SK-N-SH (cell line): ENCODE measurements at places on chromosomes 1 and 21. TPM values are rescaled to one million over a fixed set of nuclear protein-coding genes. Genes with fewer than 3 reads are reported as not detected.

C1orf105 gene
- not detected in 2 replicates for polyA plus RNA-seq

RBM34 gene
- polyA plus RNA-seq, result 33.9 and 39.9 TPM in 2 replicates

DNA sequence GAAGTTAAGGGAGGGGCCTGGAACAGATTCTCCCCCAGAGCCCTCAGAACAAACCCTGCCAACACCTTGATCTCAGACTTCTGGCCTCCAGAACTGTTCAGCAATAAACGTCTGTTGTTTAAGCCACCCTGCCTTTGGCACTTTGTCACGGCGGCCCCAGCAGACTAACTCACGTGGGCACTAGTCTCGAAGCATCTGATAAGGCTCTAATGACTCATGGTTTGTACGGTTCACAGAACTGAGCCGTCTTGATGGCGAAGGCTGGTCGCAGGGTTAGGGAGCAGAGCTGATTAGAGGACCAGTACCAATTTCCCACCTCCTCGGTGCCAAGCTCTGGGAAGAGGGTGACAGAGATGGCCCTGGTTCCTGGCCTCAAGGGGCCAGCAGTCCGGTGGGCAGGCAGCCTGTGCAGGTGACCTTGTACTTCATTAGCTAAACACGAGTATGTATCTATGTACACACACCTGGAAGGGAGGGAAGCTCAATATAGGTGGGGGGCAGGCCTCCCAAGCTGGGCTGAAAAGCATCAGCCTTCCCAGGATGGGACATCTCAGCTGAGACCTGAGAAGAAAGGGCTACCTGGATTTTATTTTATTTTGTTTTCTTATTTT lies 112.8 kb downstream of the MRPS6 start:
- no peak overlapping the region for H3K4me3 ChIP-seq
- no peaks in the 10 kb centered on the region for H3K36me3 ChIP-seq
- no peak overlapping the region for H3K27ac ChIP-seq
- no peaks in the 10 kb centered on the region for H3K4me1 ChIP-seq

DNA sequence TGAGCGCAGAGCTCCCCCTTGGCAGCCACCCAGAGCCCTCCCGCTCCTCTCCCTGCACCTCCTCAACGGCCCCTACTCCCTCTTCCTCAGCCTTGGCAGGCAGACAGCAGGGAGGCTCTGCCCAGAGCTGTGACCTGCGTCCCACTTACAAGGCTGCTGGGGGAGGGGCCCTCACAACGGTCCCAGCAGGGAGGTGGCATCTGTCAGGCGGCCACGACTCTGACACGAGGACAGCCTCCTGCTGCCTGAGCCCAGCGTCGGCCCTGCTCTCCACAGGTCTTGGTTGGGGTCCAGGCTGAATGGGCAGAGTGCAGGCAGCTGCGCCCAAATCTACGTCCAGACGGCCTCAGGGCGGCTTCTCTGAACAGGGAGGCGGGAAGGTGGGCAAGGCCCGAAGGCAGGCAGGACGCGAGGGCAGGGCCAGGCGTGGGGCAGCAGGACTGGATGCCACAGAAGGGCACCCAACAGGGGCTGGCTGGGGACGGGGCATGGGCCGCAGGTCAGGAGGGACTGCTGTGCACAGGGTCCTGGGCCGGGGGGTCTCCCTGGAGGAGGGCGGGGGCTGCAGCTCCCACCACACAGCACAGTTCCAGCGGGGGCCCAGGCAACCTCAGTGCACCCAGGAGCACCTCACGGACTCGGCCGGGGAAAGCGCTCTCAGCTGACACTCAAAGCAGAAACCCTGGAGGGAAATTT lies 7.5 kb downstream of the SLC19A1 start:
- peak; percentile 82 for DNase-seq
- no peak overlapping the region for H3K4me3 ChIP-seq
- H3K27ac ChIP-seq, result no peak overlapping the region
- no peaks in the 10 kb centered on the region for H3K27me3 ChIP-seq
- no peaks in the 10 kb centered on the region for H3K4me1 ChIP-seq
- peaks cover 4% of the 10 kb centered on the region for H3K36me3 ChIP-seq

- no peaks in the 10 kb centered on the region for H3K4me1 ChIP-seq
- H3K27ac ChIP-seq, result no peak overlapping the region
- H3K4me3 ChIP-seq, result no peak overlapping the region
Observed at GRCh38 chr1:156461781-156462647, 38.6 kb downstream of the MEF2D start.
